ENCODE measurements at places on chromosomes 7 and 10. TPM values are rescaled to one million over a fixed set of nuclear protein-coding genes. Genes with fewer than 3 reads are reported as not detected.

GRCh38 chr7:38448054-38448453 lies 174.6 kb upstream of the TARP start:
- DNase-seq = no peak

DNA sequence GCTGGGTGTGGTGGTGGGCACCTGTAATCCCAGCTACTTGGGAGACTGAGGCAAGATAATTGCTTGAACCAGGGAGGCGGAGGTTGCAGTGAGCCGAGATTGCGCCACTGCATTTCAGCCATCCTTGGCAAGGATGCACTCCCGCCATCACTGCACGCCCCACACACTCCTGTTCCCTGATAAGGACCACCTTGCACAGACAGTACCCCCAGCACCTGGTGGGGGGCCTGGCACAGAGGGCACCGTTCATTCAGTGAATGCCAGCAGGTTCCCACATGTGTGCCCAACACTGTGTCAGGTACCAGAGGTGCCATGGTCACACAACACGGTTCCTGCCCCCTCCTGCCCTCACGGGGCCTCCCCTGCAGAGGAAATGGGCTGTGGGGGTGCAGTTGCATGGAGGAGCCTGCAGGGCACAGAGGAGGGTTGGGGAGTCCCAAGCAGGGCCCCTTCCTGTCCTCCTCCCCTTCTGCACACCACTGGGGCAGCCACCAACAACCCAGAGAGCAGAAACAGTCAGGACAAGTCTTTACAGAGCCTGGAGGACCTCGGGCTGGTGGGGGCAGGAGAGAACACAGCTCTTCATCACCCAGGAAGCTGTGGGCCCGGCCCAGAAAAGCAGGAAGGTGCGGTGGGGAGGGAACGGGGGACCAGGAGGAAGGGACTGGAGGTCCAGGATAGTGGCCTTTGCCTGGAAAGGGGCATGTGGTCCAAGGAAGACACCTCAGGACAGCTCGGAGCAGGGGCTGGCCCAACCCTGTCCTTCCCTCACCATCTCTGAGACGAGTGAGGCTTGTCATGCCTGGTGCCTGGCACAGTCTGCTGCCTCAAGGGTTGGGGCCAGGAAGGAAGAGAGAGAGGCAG lies 7.1 kb downstream of the CRYGN start:
- peak; percentile 31 for DNase-seq

GRCh38 chr10:133318494-133319127 lies 9.9 kb downstream of the ZNF511 start:
- DNase-seq = peak; percentile 61

DNA sequence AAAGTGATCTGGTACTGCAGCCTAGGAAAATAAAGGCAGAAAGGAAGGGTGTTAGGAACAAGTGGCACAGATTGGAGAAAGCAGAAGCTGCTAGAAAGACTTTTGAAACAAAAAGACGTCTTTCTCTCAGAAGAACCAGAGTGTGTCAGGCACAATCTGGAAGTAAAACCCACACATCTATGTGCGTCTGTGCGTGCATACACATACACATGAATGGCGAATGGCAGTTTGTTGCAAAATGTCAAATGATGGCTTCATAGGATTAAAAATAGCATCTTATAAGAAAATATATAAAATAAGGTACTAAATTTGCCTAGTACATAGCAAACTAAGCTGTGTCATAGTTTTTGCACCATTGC lies 246.3 kb downstream of the CDK14 start:
- no peak for DNase-seq

GRCh38 chr7:18457832-18458231 lies 37.7 kb upstream of the HDAC9 start:
- DNase-seq = no peak

DNA sequence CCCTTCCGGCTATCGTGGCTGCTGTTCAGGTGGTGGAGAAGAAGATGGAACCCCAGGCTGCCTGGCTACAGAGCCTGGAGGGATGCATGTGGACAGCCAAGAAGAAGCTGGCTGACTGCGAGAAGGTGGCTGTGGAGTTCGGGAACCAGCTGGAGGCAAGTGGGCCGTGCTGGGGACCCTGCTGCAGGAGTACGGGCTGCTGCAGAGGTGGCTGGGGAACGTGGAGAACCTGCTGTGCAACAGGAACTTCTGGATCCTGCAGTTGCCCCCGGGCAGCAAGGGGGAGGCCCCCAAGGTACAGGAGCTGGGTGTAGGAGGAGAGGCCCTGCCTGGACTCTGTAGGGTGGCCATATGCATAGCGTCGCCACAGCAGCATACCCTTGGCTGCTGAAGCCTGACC lies 25.6 kb downstream of the ZNF783 start:
- no peak for DNase-seq

DNA sequence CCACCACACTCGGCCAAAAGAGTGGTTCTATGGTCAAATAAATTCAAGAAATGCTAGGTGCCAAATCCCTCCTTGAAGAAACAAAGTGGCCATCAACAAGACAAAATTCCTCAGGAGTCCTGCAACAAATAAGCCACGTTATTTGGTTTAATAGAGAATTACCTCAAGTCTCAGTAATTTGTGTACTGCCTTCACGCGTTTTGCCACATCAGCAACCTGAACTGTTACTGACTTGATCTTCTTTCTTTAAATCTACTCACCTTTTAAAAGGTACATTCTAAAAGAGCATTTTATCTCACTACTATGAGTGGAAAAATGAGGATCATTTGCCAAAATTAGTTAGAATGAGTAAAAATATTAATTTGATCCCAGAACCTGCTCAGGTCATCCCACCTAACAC lies 34.6 kb upstream of the LCOR start:
- no peak for DNase-seq

GRCh38 chr7:11420049-11420448 lies 411.9 kb downstream of the THSD7A start:
- DNase-seq = no peak

- DNase-seq = no peak
These were observed 237.4 kb downstream of the ELMO1 start for GRCh38 chr7:37211097-37211880.

GRCh38 chr10:2921956-2922680 lies 145.2 kb upstream of the PFKP start:
- no peak for DNase-seq

GRCh38 chr10:36194276-36194675 lies 552.2 kb upstream of the FZD8 start:
- DNase-seq = no peak

GRCh38 chr10:126242397-126243260 lies 145.6 kb downstream of the ADAM12 start:
- no peak for DNase-seq

DNA sequence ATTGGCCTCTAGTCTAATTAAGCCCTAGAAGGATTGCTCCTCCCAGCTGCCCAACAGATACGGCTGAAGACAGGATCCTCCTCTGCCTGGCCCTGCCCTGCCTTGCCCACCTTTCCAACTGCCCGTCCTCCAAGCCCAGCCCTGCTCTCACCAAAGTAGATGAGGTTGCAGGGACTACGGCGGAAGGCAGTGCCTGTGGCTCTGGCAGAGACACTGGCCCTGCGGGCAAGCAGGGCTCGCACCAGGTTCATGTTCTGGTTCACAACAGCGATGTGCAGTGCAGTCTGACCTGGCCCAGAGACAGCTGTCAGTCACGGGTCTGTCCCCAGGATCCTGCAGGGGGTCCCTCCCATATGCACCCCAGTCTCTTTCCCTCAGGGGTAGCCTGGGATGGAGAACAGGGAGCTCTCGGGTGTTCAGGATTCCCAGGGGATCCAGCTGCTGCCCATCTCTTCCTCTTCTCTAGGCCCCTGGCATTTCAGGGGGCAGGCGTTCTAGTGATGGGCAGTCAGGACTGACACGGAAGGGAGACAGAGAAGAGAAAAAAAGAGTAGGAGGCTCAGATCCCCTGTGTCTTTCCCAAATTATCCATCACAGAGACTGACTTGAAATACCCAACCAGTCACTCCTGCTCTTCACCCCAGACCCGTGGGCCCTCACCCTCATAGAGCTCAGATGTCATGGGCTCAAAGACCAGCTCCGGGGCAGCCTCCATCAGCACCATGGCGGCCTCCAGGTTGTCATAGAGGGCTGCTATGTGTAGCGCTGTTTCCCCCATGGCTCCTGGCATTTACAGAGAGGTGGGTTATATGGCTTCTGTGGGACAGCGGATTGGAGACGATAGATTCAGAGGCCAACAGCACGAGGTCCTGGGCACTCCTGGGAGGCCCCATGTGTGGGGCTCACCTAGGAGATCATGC lies 8.3 kb downstream of the TRPV6 start:
- DNase-seq = no peak

DNA sequence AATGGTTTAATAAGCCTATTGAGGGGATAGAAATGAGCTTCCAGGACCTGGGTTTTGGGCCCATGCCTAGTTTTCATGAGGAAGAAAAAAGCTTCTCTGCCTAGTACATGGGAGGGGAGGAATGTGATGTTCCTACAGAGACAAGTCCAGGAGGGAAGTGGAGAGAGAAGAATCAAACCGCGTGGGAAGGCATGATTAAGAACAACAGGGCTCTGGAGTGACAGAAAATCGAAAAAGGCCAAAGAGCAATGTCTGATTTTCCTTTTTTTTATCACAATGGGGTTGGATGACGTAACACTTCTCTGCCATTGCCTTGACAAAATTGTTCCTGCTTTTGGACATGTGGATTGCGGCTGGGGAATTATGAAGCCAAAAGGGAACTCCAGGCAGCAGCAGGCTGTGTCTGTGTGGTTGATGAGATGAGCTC lies 258.6 kb downstream of the CXCL12 start:
- DNase-seq = no peak

- DNase-seq = no peak
These were observed 2.1 kb downstream of the EPHB4 start for GRCh38 chr7:100825215-100825671.

DNA sequence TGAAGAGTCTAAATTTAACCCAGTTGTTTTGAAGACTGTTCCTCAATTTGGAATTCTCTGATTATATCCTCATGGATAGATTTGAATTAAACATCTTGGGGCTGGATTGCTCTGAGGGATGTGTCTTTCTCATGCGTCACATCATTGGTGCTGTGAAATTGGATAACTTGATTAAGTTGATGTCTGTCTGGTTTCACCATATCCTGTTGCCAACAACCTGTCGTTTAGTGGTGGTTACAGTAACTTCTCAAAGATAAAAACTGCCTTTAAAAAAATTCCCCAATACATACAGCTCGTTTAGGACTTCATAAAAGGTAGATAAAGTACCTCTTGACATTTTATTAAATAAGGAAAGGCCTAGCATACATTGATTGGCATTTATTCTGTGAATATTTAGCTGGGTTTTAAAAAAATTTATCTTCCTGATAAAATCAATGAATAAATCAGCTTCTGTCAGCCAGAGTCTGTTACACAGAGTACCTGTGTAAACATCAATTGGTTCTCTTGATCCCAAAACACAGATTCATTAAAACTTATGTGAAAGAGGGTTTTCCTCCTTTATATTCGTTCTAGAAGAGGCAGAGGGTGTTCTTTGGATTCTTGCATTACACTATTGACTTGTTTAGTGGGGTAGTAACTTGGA lies 10.5 kb downstream of the CRCP start:
- no peak for DNase-seq

MKX gene
- 0.29 TPM for total RNA-seq

ST8SIA6 gene
- not detected for total RNA-seq

TMEM139 gene
- total RNA-seq = 0.84 TPM

PEX1 gene
- total RNA-seq = 18.0 TPM

HOXA2 gene
- total RNA-seq = not detected

DNAH11 gene
- not detected for total RNA-seq

C10orf62 gene
- total RNA-seq = not detected

SLC18A3 gene
- not detected for total RNA-seq

GLI3 gene
- 0.46 TPM for total RNA-seq

TMEM176A gene
- total RNA-seq = 0.26 TPM

CPEB3 gene
- 2.1 TPM for total RNA-seq

ZP3 gene
- 1.6 TPM for total RNA-seq

NEUROG3 gene
- not detected for total RNA-seq

All from CD8-positive, alpha-beta memory T cell (primary cell).